ENCODE measurements at places on chromosomes 7 and 10. TPM values are rescaled to one million over a fixed set of nuclear protein-coding genes. Genes with fewer than 3 reads are reported as not detected.

- DNase-seq: no peak
These were observed 1.1 kb downstream of the EPHB6 start for GRCh38 chr7:142855756-142856564.

- no peak for DNase-seq
These were observed 207.3 kb upstream of the POT1 start for GRCh38 chr7:125136755-125137532.

- no peak for DNase-seq
These were observed 92.7 kb upstream of the GDF10 start for GRCh38 chr10:47207281-47207615.

GRCh38 chr10:131875501-131875900, 25.3 kb upstream of the PPP2R2D start:
- DNase-seq: no peak

DNA sequence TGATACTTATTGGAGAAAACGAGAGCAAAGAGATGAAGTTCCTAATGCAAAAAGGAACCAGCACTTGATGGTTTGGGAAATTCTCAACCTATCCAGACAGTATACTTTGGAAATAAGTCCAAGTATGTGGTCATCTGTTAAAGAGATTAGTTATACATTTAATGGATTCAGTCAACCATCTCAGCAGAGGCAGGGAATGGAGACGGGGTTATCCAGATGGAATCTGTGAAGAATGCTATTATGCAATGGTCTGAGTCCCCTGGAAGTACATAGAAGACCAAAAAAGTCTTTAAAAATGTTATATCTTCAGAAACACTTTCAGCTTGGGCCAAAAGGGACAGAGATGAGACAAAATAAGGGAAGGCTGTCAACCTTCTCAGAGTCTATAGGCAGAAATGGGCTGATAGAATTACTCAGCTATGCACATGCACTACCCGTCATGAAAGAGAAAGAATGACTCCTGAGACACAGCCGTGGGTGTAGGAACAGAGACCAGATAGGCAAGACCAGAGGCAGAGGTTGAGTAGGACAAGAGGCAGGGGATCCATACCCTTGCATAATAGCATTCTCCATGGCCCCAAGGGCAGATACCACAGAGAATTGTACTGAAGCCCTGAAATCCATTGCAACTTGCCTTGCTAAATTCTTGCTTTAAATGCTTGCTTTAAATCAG, 738.8 kb upstream of the POT1 start:
- no peak for DNase-seq

- no peak for DNase-seq
These were observed 18.7 kb upstream of the NUB1 start for GRCh38 chr7:151322906-151323305.

DNA sequence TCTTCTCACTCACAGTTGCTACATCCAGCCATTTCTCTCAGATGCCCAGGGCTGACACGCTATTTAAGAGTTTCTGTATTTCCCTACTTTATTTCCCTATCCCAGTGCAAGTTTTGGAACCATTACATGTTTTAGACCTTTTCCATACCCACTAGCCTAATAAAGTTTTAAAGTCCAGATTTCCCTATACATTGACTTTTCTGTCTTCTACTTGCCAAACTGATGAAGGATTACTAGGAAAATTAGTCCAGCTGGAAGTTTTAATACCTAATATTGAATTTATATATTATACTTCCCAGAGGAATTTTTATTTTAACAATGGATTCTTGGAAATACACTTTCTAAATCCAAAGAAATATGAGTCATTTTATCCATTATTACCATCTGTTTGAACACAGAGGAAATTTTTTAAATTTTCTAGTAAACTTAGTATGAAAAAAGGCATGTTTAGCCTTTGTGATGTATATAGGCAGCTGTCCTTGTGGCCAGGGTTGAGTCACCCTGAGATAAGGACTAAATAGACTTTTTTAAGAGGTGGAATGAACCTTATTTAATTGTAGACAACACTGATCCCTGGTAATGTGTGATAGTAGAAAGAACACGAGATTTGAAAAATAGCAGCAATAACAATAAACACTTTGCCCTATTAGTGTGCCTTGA, 205.0 kb downstream of the TFEC start:
- DNase-seq: no peak

SMNDC1 gene
- total RNA-seq: 10.7 TPM
